RPMI8226 (cell line): ENCODE measurements at places on chromosomes 1 and 21.
A peak's percentile ranks its signal among the peaks of the same experiment; 100 is the strongest.

DNA sequence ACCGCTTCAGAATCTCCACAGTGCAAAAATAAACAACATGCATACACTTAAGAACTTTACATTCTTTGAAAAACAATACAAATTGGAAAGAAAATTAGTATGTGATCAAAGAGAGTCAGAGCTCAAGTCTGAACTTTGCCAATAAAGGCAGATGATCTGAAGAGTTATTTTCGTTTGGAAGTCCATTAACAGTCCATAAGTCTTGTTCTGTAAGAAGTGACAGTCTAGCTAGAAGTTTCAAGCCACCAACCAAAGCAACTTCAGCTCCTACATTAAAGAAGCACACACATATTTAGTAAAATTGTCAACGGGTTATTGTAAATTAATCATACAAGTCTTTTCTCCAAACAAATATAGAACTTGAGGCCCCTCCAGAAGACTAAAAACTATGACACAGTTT lies 20.7 kb downstream of the ANGEL2 start:
- DNase-seq: no peak

DNA sequence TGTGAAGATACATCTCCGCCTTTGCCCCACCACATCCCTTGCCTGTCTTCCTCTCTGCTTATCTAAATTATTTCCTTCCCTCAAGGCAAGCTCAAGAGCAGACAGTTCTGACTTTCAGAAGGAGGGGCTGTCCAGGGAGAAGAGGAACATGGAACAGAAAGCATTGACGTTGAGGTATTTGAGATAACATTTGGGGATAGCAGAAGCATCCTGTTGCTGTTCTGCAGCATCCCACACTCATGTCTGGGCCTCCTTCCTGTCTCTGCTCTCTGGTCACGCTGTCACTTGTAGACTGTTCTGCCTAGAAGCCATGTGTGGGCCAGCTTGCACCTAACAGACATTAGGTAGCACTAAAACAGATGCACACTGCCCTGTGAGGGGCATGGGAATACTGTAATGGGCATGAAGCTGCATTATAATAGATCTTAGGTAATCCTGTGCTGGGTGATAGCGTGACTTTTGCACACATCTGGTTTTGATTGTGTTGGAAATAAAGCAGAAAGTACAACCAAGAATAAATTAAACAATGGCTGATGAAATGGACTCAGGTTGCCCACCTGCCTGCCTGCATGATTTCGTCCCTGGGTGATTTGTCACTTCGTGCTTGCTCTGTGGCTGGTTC lies 660 bp upstream of the RD3 start:
- no peak for DNase-seq

GRCh38 chr1:89668961-89669360 lies 36.0 kb downstream of the LRRC8C start:
- no peak for DNase-seq

DNA sequence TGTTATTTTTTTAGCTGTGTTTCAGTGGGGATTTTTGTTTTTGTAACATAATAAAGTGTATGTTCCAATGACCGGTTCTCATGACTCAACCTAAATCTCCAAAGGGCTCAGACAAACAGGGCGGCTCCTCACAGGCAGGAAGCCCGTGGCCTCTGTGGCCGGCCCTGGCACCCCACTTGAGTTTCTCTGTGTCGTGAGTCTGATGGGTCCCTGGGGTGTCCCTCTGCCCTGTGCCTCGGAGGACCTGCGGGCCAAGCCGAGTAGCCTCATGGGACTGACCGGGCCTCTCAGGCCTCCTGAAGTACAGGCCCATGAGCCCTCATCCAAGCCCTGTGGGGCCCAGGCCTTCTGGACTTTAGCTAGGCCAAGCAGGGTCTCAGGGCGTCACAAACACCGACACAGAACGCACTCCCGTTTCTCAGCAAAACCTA lies 16.1 kb upstream of the CCDC27 start:
- no peak for DNase-seq

DNA sequence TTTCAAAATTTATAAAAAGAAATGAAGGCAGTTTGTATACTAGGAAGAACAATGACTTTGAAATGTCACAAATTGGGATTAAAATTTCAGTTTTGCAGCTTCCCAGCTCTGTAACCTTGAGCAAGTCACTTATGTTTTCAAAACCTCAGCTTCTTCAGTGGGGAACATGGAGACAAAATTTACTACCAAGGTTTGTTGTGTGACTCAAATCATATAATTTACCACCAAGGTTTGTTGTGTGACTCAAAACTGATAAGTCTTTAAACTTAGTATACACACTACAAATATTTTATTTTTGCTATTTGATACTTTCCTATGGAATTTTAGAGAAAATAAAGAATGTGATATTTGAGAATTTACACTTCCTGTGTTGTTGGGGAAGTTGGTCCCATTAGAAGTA lies 219.9 kb downstream of the KCTD3 start:
- no peak for DNase-seq

- DNase-seq: no peak
These were observed 285.0 kb downstream of the DUSP10 start for GRCh38 chr1:221456918-221457317.

DNA sequence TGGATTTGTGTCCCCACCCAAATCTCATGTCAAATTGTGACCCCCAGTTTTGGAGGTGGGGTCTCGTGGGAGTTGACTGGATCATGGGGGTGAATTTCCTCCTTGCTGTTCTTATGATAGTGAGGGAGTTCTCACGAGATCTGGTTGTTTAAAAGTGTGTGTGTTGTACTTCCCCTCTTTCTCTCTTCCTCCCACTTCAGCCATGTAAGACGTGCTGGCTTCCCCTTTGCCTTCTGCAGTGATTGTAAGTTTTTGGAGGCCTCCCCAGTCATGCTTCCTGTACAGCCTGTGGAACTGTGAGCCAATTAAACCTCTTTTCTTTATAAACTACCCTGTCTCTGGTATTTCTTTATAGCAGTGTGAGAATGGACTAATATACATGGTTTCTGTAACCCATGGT lies 64.6 kb downstream of the RHOU start:
- DNase-seq: no peak

- DNase-seq: peak; percentile 26
These were observed 1.2 kb upstream of the LHX9 start for GRCh38 chr1:197915862-197916499.

DNA sequence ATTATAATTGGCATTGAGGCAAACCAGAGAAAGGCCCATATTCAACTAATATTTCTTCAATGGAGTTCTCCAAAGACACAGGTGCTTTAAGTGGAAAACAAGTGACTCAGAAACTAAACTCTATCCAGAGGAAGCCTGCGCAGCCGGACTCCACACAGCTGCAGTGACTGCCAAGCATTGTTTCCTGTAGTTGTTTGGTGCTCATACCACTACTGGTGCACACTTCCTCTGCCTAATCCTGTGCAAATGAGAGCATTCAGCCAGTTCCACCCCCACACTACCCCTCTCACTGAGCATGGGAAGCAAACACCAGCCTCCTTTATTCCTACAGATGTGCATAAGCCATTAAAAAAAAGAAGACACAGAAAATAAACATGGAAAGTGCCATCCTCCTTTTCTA lies 102.9 kb downstream of the VAV3 start:
- peak; percentile 3 for DNase-seq

DNA sequence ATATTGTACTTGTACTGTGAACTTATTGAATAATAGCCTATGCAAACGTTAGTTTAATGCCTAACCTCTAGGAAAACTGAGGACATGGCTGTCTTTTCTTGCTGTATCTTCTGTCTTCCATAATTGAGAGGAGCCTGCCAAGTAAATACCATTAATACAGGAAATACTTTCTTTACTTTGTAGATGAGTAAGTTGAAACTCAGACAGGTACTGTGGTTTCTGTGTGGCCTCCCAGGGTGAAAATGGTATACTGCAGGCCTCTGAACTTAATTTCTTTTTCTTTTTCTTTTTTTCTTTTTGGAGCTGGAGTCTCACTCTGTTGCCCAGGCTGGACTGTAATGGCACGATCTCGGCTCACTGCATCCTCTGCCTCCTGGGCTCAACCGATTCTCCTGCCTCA lies 208.8 kb upstream of the ADGRL4 start:
- no peak for DNase-seq

DNA sequence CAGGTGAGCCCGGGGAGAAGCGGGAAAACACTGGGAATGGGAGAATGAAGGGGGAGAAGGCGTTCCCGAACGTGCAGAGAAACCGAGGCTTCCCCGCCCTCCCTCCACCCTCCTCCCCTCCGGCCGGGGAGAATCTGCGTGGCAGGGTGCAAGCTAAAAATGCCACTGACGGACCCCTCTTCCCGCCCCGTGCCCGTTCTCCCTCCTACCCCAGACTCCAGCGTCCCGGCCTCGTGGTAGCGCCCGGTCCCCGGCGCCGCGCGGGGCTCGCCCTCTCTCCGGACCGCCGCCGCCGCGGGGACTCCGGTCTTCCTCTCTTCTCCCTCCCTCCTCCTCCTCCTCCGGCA lies 81.6 kb upstream of the AK4 start:
- DNase-seq: no peak

- no peak for DNase-seq
These were observed 85.3 kb downstream of the DHRS3 start for GRCh38 chr1:12532405-12533315.

DNA sequence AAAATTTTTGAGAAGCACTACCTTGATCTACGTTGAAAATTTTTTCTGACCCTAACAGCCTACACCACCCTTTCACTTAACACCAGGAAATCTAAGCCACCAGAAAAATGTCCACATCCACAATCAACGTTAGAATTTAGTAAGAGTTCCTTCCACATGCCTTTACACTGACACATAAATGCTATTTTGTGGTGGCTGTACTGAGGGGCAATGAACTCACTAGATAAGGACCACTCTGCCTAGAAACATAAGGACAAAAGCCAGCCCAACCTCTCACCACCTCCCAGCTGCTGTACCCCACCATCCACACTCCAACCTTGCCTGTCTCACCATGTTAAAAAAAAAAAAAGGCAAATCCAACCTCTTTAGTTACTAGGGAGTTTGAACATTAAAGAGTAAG lies 29.8 kb downstream of the PARP1 start:
- no peak for DNase-seq

- no peak for DNase-seq
These were observed 60.5 kb downstream of the CLIC4 start for GRCh38 chr1:24805534-24806301.

- DNase-seq: no peak
These were observed 337.9 kb downstream of the TBX15 start for GRCh38 chr1:118650107-118650807.

GRCh38 chr1:179547021-179547535 lies 28.7 kb downstream of the NPHS2 start:
- DNase-seq: no peak

DNA sequence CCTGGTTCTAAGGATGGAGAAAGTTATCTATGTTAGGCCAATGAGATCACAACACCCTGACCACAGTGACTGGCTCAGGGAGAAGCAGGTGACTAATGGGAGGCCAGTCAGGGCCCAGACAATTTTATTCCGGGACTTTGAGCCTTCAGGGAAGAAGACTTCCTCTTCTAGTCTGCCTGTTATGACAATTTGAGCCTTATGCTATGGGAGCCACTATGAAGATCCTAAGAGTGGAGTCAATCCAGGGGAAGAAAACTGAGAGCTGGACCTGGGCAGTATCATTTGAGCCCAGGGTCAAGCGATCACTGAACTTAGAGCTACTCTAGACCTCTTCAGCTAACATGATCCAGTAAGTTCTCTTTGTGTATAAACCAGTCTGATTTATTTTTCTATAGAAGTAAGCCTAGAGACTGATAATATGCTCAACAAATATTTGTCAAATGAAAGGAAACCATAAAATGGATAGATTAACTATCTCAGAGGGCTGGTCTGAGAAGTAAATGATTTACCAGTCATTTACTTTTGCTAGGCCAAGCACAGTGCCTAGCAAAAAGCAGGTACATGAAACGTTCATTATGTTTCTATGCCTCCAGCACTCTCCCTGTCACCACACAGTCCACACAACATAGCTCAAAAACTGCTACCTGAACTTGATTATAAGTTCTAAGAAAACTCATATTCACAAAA lies 4.2 kb upstream of the C1orf141 start:
- no peak for DNase-seq

DNA sequence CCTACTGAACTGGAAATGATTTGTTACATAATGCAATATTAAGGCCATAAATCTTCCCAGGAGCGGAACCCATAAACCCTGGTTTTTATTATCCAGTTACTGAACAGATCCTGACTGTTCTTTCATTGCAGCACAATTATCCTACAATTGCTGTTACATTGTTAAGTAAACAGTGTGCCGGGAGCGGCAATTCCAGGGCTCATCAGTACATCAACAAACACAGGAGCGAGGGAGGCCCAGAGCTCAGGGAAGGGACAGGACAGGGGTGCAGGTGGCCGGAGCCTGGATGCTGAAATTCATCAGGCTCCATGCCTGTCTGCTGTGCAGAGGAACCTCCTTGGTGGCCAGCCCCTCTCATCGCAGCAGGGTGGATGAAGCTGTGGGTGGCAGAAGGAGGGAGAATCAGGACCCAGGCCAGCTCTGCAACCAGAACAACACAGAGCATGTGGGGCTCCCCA lies 544.7 kb downstream of the NPHP4 start:
- no peak for DNase-seq

DNA sequence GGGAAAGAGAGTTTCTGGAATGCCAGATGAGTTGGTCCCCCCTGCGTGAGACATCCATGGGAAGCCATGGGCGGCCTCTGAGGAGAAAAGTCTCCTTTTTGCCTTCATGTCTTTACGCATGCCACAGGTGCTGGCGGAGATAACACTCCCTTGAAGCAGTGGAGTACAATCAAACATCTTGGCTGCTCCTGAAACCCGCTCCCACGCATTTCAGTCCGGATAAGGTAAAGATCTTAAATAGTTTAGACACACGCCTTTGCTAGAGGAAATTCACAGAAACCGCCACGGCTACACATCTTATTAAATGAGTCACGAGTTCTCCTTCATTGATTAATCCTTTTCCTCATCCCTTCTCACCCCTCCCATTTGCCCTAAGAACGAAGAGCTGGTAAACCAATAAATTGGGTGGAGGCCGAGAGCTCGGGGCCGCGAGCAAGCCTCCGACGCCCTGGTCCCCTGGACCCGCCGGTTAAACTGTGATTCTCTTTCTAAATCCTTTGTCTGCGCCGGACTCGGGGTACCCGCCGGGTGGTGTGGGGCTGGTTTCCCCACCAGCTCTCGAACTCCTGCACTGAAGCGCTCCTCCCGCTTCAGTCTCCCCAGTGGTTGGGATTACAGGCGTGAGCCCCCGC lies 6.6 kb upstream of the ZNF669 start:
- DNase-seq: no peak

GRCh38 chr1:100348549-100349144 lies 3.7 kb upstream of the CDC14A start:
- DNase-seq: no peak

GRCh38 chr1:178916448-178917174 lies 45.7 kb upstream of the ANGPTL1 start:
- DNase-seq: no peak

- DNase-seq: no peak
These were observed 1.8 kb downstream of the OBSCN start for GRCh38 chr1:228209657-228210056.

GRCh38 chr1:167707942-167708341 lies 13.8 kb upstream of the MPZL1 start:
- no peak for DNase-seq

DNA sequence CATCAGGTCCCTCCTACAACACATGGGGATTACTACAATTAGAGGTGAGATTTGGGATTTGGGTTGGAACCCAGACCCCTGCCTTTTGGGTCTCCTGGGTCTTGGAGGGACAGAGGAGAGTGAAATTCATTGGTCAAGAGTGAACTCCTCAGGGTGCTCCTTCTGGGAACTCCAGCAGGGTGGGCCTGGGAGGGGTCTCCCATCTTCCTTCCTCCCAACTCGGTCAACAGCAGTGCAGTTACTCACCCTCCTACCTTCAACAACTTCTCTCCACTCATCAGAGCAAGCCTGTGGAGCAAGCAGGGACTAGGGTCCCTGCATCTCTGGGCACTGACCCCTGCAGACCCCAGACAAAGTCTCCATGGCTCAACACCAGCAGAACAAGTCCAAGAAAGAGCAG lies 89.3 kb upstream of the TMPRSS2 start:
- DNase-seq: no peak
